CD4-positive, alpha-beta memory T cell (primary cell): ENCODE measurements at places on chromosomes 1 and 21.

DNA sequence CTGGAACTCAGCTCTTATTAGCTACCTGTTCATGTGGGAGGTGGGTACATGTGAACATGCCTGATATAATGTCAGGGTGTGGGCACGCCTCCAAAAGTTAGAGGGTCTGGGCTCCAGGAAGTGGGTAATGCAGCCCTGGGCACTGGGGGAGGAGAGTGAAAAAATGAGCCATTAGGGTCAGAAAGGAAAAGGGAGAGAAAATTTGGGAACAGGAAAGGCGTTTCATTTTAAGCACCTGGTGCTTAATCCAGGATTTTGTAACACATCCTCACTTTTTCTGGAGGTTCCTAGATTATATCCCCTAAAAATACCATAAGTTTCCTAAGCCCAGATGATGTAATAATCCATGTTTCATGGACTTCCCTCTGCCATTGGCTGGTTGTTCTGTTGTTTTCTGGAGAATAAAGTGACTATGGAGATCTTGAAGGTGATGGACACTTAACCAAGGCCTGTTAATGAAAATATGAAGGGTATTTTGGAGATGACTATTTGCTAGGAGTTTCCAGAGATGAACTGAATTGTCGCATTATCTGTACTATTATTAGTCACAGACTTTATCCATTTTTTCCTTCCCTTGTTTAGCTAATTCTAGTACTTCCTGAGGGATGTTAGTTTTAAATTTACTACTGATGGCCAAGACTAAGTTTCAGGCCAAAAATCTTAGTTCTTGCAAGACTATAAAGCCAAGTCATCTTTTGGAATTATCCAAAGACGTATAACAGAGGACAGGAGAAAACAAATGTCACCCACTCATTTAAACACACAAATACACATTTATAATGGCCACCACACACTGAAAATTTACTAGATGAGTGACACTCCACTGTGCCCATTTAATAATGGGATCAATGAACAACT lies 24.4 kb upstream of the TARBP1 start:
- DNase-seq: no peak

GRCh38 chr1:62070384-62071011 lies 124.2 kb upstream of the L1TD1 start:
- no peak for DNase-seq

DNA sequence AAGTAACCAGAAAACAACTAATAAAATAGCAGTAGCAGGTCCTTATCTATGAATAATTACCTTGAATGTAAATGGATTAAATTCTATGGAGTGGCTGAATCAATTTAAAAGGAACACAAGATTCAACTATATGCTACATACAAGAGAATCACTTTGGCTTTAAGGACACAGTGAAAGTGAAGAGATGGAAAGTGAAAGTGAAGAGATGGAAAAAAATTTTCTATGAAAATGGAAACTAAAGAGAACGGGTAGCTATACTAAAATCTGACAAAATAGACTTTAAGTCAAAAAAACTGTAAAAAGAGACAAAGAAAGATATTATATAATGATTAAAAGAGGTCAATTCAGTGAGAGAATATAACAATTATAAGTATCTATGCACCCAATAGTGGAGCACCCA lies 54.7 kb downstream of the C1orf185 start:
- DNase-seq: no peak

DNA sequence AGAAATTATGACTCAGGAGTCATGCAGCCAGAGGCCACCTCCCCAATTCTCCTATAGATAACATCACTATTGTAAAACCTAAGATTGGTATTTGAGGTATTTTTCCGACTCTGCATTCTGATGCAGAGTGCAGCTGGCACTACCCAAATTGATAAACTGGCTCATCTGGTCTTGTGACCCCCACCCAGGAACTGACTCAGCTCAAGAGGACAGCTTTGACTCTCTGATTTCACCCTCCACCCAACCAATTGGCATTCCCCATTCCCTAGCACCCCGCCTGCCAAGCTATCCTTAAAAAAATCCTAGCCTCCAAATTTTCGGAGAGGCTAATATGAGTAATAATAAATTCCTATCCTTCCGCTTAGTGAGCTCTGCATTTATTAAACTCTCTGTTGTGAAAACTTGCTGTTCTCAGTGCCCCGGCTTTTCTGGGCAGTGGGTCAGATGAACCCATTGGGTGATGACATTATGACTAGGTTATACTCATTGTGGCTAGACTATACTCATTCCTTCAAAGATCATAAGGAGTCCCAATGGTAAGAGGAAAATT lies 39.4 kb upstream of the EPS15 start:
- no peak for DNase-seq

- DNase-seq: no peak
Observed at GRCh38 chr1:93640656-93641440, 40.8 kb downstream of the BCAR3 start.

- DNase-seq: no peak
Observed at GRCh38 chr1:244954359-244954758, 90.0 kb upstream of the HNRNPU start.

DNA sequence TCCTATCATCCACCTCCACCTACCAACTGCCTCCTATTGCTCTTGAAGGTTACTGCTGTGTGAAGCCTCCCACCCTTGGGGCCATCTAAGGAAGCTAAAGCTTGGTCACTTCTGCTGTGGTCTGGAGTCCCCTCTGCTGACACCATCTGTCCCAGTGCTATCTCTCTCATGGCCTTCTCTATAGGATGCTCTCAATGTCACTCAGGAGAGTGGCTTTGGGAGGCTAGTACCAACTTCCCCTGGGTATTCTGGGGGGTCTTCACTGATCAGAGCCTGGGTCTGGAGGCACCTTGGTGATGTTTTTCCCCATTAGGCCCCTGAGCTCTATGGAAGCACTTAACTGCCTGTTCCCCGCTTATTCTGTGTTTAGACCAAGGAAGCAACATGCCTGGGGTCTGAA lies 12.3 kb upstream of the NCF2 start:
- no peak for DNase-seq

DNA sequence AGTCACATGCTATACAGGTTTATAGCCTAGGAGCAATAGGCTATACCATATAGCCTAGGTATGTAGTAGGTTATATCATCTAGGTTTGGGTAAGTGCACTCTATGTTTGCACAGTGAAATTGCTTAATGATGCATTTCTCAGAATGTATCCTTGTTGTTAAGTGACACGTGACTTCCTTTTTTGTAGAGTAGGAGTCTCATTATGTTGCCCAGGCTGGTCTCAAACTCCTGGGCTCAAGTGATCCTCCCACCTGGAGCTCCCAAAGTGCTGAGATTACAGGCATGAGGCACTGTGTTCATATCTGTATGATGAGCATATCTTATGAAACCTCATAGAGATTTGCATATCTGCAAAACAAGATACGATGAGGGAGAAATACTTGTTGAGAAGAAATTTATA lies 13.8 kb upstream of the ABCB10 start:
- no peak for DNase-seq

DNA sequence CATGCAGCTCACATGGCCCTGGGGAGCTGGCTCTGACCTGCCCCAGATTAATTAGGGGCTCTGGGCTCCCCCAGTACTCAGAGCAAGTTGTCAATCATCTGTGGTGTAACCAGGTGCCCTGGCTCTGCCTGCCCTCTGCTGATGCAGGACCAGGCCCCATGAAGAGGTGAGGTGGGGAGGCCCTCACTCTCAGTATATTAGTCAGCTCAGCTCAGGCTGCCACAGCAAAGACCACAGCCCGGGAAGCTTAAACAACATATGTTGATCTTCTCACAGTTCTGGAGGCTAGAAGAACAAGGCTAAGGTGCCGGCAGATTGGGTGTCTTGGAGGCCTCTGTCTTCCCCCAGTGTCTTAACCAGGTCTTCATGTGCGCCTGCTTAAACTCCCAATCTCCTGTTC lies 66.5 kb downstream of the FCRL5 start:
- no peak for DNase-seq

- DNase-seq: no peak
Observed at GRCh38 chr21:15645830-15646229, 84.0 kb upstream of the USP25 start.

- no peak for DNase-seq
Observed at GRCh38 chr1:161915051-161915503, 108.6 kb downstream of the OLFML2B start.

DNA sequence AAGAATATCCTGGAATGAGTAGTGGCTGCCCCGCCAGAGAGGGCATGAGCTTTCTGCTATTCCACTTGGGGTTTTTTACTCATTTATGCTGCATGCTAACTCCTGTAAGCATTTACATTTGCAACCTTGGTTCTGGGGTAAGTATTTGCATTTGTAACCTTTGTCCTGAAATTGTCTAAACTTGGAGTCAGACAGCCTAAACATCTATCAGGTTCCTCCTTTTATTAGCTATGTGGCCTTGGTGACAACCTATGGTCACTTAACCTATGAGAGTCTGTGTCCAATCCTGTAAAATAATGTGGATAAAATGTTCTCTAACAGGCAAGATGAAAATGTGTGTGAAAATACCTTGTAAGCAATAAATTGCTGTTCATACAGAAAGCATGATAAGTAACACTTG lies 8.9 kb upstream of the ZMYM4 start:
- DNase-seq: no peak

GRCh38 chr1:7495962-7496361 lies 275.1 kb upstream of the VAMP3 start:
- DNase-seq: no peak

DNA sequence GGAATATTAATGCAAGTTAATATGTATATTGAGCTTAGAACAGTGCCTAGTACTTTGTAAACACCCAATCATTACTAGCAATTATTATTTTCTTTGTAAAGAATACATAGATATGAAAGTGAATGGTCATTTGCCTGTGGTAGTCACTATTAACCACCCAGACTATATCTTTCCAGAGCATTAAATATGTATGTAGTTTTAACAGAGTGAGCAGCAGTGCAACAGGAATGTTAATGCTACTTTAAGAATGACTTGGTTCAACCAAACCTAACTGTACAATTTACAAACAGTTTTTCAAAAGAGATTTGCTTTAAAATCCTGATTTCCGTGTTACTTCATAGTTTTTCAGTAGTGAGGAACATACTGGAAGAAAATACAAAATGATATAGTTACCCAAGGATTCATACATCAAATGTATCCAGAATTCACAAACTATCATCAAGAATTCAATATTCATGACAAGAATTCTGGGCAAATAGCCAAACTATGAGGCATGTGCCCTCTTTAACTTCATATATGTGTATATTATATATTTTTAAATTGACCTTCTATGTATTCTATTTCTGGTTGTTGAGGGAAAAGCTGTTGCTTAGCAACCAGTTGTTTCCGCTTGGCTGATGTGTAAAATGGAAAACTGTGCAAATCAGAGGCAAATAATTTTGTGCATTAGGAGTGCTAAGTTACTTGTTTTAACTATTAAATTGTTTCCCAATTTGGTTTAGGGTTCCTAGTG lies 34.9 kb upstream of the IVNS1ABP start:
- DNase-seq: no peak

GRCh38 chr1:57109247-57109646 lies 143.4 kb upstream of the C8B start:
- DNase-seq: no peak

DNA sequence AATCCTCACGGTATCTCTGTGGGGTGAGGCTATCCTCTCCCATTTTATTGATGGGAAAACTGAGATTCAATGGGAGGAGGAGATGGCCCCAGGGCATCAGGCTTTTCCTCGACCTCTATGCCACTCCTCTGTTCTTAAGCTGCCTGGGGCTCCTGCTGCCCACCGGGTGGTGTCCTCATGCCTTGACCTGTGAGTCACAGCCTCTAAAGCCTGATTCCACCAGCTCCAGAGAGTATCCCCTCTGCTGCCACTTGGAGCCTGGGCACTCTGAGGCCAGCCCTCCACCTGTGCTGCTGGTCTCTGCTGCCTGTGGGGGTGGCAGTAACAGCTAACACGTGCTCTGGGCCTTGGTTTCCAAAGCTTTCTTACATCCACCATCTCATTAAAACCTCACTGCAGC lies 241.2 kb downstream of the TRABD2B start:
- DNase-seq: no peak

DNA sequence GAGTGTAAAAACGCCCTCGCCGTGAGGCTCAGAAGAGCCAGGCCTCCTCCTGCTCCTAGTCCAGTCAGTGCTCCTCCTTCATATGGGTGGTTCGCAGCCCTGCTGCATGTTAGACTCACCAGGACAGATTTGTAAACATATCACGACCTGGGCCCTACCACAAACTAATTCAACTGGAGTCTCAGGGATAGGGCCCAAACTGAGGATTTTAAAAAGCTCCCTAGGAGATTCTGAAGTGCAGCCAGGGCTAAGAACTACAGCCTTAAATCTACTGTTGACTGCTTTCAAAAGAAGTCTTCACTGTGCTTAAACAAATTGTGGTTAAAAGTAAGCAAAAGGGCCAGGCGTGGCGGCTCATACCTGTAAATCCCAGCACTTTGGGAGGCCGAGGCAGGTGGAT lies 57.0 kb downstream of the CAMTA1 start:
- no peak for DNase-seq

GRCh38 chr21:32520875-32521735 lies 64.2 kb downstream of the TCP10L start:
- no peak for DNase-seq

- DNase-seq: no peak
Observed at GRCh38 chr1:111223126-111223685, 4.3 kb upstream of the CHI3L2 start.

DNA sequence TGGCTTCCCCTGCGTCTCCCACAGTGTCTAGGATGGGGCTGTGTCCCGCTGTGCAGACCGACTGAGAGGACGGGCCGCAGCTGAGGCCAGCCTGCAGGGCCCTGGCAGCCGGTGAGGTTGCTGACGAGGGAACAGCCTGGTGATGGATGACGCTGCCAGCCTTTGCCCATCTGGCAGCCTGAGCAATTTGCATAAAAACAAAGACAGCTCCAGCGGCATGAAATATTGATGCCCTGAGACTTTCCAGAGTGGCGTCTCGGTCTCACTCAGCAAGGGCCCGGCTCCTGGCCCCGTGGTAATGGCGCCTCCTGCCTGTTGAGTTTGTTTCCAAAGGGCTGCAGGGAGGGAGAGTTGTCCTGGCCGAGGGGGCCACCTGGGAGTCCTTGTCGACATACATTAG lies 19.1 kb upstream of the KCNA10 start:
- no peak for DNase-seq

GRCh38 chr1:106722466-106722865 lies 334.0 kb upstream of the PRMT6 start:
- DNase-seq: no peak

DNA sequence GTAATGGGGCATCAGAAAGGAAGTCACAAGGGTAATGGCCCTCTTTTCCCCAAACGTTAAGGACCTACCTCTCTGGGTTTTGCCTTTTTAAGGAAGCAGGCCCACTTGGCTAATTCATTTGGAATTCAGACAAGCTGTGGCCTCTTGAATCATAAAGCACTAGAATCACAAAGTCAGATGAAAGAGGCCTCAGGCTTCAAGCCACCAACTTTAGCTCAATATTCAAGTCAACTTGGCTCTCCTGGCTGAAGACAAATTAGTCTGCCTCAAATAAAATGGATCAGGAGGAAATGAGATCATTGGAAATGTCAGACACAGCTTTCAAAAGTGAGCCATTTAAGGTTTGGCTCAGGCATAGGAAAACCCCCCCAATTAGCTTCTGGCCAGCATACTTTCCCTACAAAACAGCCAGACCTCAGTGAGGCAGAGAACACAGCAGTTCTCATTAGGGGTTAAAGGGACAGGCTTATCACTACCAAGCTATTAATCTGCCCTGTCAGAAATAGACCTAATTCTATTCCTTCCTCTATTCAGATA lies 34.3 kb downstream of the SLC35D1 start:
- no peak for DNase-seq

- DNase-seq: no peak
Observed at GRCh38 chr1:42993502-42994136, 35.0 kb upstream of the SLC2A1 start.
